Suppressor macrophage (primary cell): ENCODE measurements at places on chromosomes 2 and 18.

GRCh38 chr2:219747637-219748036 lies 120.2 kb downstream of the SLC4A3 start:
- DNase-seq = no peak

DNA sequence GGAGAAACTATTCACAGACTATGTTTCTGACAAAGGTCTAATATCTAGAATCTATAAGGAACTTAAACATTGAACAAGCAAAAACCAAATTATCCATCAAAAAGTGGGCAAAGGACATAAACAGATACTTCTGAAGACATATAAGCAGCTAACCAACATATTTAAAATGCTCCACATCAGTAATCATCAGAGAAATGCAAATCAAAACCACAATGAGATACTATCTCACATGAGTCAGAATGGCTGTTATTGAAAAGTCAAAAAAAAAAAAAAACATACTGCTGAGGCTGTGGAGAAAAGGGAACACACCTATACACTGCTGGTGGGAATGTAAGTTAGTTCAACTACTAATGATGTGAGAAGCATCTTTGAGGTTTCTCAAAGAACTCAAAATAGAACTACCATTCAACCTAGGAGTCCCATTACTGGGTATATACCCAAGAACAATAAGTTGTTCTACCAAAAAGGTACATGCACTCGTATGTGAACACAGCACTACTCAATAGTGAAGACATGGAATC lies 220.4 kb upstream of the TFPI start:
- no peak for DNase-seq

- no peak for DNase-seq
Measured at GRCh38 chr18:77173275-77174030, 40.9 kb upstream of the MBP start.

DNA sequence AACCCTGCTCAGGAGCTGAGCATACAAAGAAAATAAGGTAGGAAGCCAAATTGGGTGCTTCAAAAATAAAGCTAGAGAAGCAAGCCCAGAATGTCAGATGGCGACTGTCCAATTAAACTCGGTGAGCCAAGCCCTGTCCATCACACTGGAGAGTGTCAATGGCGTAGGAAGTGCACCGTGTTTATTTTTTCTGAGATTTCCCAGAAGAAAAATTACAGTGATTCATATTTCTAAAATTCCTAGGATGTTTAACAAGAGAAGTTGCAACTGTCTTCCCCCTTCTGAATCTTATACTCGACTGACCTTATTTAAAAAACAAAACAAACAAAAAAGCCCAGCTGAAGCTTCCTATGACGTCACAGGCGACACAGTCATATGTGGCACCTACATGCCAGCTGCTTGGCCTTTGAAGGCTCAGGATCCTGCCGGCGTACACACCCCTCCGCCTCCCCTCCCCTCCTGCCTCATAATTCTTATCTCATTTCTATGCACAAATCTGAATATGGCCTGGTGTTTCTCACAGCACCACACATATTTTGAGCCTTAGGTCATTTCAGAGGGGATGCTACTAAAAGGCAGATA lies 60.8 kb downstream of the MBP start:
- DNase-seq = peak; percentile 36

DNA sequence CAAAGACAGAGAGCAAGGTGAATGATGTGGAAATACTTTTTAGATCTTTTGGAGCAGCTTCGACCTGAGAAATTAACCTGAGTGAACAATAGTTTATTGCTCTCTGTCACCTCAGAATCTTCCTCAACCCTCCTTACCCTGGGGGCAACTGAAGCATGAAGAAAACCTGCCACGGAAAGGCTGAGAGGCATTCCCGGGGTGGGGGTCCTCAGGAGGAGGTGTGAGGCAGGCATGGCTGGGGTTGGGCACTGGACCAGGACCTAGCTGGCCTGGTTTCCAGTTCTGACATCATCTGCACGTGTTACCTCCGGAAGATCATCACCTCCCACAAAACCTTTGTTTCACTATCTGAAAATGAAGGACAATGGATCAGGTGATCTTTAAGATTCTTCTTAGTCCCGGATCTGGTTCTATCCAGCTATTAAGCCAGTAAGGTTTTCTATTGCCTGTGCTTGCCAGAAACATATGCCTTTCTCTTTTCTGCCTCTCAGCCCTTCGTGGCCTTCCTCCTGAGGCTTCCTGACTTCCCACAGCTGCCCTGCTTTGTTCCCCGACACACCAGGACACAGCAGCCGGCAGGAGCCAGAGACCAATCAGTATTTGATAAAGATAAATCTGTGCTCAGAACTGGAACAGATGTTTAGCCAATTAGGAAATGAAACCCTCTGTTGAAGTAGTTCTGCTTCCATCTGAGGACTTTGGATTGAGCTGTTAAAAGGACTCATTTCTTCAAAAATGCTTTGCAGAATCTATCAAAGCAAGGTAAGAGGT lies 232.5 kb downstream of the TDRD15 start:
- no peak for DNase-seq

GRCh38 chr2:222538535-222538934 lies 114.2 kb downstream of the SGPP2 start:
- no peak for DNase-seq

DNA sequence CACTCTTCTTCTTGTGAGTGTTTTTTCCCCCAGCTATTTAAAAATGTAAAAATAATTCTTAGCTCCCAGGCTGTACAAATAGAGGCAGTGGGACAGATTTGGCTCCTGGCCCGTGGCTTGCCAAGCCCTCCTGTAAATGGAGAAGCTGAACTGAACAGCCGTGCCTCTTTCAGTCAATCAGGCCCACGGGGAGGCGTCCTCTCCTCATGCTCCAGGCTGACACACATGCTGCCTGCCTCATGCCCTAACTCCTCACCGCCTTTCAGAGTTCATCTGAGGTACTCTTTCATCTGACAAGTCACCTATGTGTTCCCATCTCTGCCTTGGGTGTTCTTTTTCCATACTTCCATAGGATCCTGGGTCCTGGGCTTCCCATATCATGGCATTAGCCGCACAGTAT lies 58.9 kb downstream of the BMP10 start:
- DNase-seq = peak; percentile 72

GRCh38 chr18:74194691-74195090 lies 46.4 kb downstream of the TIMM21 start:
- DNase-seq = no peak

DNA sequence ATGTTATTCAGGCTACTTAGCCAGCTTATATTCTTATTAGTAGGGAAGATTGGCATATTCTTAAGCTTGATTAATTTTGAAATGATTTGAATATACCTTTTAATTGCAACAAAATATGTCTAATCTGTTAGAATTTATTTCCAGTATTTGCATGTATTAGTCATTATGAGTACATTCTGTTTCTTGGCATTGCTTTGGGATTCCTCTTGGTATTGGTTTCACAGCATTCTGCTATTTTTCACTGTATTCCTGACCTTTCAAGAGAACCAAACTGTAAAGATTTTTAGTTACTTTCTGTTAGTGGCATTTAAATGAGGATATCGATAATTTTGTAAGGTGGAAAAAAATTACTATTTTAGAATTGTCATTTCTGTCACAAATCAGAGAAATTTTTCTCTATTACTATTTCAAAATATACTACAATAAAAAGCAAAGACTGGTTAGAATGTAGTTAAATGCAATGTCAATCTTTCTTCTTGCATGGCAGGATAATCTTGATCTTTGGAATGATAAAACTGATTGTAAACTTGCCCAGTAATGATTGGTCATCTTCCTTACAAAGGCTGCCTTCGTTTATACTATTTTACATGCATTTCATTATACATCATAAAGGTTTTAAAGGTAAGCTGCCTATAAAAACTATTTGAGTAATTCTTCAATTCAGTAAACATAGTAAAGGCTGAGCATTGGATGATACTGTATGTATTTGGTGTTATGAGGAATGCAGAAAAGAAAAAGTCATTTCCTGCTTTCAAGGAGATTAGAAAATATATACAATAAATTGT lies 86.1 kb downstream of the SLC4A10 start:
- no peak for DNase-seq

GRCh38 chr2:102420290-102420689 lies 2.7 kb upstream of the IL18RAP start:
- DNase-seq = no peak

- DNase-seq = peak; percentile 3
Measured at GRCh38 chr18:27750014-27750413, 426.9 kb downstream of the CDH2 start.

- DNase-seq = peak; percentile 70
Measured at GRCh38 chr2:216034065-216034464, 20.7 kb upstream of the MREG start.

- DNase-seq = no peak
Measured at GRCh38 chr2:241896746-241897201, 27.2 kb downstream of the RTP5 start.

- DNase-seq = no peak
Measured at GRCh38 chr2:114056294-114057143, 166.6 kb downstream of the ACTR3 start.

GRCh38 chr2:45256867-45257641 lies 247.8 kb upstream of the SIX2 start:
- no peak for DNase-seq

DNA sequence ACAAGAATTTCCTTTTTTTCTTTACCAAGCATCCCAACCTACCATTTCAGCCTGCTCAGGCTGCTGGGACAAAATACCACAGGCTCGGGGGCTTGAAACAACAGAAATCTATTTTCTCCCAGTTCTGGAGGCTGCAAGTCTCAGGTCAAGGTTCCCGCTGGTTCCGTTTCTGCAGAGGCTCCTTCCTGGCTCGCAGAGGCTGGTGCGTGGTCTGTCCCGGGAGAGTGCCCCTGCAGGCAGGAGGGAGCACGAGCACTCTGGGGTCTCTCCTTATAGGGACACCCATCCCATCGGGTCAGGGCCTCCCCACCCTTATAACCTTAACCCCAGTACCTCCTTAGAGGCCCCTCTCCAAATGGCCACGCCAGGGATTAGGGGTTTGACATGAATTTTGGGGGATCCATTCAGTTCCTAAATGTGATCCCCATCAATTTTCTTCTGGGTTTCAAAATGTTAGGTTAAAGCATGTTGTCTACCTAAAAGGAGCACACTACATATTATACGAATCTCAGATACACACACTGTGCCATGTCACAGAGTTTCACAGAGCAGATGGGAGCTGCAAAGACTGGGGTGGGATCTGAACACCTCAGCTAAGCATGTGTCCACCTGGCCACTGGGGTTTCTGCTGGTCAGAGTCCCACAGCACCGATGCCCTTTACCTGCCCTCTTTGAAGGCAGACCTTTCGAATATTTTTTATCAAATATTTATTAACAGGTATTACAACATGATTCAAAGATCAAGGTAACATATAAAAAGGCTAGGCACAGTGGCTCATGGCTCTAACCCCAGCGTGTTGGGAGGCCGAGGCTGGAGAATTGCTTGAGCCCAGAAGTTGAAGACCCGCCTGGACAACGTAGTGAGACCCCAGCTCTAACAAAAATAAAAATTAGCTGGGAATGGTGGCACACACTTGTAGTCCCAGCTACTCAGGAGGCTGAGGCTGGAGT lies 17.6 kb upstream of the ADI1 start:
- peak; percentile 19 for DNase-seq

DNA sequence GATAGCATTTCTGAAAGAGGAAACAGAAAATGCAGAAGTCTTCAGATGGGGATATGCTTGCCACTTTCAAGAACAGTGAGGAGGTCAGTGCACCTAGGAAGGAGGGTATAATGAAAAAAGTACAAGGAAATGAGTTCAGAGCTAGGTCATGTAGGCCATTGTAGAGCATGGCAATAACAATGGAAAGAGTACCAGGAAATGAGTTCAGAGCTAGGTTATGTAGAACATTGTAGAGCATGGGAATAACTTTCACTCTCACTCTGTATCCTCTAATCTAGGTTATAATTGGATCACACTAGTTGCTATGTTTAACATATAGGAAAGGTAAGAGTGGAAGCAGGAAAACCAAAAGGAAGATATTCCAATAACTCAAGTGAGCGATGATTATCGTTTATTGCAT lies 12.3 kb downstream of the SCG2 start:
- no peak for DNase-seq

DNA sequence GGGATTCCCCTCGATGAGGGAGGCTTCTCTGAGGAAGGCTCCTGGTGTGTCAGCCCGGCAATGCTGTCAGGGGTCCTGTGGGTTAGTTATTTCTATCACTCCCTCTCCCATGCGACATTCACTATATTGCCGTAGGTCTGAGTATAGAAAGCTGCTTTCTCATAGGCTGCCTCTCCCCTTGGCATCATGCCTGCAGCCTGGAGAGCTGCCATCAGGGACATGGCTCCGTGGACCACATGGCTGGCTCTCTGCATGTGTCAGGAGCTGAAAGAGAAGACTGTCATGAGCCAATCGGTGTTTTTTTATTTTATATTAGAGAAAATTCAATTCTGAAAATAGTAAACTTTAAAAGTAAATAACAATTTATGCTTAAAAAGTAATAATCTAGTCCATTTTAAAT lies 198.0 kb downstream of the CDH20 start:
- DNase-seq = no peak

DNA sequence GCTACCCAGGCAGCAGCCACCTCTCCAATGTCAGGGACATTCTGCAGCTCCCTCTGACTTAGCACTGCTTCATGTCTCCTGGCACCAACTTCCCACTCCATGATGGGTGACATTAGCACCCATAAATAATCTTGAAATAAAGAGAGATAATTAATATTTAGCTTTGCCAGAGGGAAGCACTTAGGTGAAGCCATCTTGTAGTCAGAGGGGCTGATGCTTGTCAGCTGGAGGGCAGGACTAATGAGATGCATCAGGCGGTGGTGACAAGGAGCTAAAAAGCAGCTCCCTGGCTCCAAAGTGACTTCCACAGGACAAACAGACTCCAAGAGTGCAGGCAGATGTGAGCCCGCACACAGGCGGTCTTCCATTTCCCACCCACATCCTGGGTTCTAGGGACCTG lies 153.0 kb upstream of the ID2 start:
- DNase-seq = no peak

DNA sequence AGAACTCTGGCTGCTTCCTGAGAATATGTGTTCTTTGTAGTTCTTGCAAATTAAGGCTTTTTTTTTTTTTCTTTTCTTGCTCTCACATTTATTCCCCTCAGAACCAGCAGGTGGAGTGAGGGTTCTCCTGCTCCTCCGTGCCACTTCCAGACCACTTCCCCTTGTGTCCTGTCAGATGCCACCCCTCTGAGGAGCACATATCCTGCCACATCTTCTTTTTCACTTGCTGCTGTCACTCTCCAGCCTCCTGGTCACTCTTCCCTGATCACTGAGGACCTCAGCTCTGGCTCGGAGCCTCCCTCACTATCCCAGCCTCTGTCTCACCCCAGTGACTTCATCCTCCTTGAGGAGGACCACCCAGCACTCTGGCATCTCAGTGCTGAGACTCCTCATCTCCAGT lies 100.5 kb downstream of the TACR1 start:
- peak; percentile 53 for DNase-seq

DNA sequence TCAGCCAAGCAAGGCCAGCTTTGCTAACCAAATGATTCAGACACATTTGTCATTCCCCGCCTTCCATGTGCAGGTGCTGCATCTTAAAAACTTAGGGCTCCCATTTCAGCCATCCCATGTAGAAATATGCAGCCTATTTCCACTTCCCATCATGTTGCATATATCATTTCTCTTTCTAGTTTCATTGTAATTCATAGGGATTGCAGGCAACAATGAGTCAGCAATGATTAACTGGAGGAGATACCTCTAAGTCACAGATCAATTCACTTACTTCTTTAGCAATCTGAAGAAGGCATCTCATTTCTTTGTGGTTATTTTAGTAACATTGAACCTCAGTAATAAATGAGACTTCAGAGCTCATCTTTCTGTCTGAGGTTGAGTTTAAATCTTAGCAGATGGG lies 276.1 kb upstream of the PKDCC start:
- no peak for DNase-seq
